ENCODE measurements at places on chromosomes 3 and 15.

GRCh38 chr3:182028081-182028480, 316.4 kb downstream of the SOX2 start:
- no peak for DNase-seq

DNA sequence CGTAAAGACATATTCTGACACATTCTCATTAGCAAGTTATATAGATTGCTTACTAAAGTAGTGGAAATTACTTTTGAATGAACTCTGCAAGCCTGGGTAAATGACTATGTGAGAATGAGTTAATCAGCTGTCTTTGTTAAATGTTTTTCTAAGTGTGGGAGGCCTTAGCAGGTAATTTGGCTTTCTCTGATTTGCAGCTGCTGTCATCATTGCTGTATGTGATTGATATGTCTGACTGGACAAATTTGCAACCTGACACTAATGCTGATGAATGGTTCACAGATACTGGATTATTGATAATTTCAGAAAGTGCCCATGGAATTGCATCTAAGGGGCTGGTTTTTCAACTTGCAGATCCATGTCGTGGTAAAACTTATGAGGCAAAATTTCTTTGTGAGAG, 372.2 kb upstream of the SGO1 start:
- DNase-seq, result no peak

GRCh38 chr3:127549826-127550467, 40.6 kb downstream of the TPRA1 start:
- DNase-seq, result no peak

- no peak for DNase-seq
Observed at GRCh38 chr15:58710701-58711100, 38.8 kb downstream of the ADAM10 start.

GRCh38 chr3:58325525-58325992, 7.1 kb upstream of the PXK start:
- no peak for DNase-seq

GRCh38 chr15:39553947-39554693, 26.8 kb upstream of the THBS1 start:
- DNase-seq, result no peak

DNA sequence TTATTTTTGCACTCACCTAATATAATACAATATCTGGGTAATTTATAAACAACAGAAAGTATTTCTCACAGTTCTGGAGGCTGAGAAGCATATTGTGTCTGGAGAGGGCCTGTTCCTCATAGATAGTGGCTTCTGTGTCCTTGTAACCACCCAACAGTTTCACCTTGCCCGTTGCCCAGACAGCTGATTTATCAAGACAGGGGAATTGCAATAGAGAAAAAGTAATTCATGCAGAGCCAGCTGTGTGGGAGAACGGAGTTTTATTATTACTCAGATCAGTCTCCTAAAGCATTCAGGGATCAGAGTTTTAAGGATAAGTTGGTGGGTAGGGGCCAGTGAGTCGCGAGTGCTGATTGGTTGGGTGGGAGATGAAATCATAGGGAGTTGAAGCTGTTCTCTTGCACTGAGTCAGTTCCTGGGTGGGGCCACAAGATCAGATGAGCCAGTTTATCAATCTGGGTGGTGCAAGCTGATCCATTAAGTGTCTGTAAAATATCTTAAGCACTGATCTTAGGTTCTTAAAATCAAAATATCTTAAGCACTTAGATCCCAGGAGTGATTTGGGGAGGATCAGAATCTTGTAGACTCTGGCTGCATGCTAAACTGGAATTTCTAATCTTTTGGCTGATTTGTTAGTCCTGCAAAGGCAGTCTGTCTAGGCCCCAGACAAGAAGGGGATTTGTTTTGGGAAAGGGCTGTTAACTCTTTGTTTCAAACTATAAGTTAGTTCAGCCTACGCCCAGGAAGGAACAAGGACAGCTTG, 33.9 kb upstream of the C15orf39 start:
- DNase-seq, result peak; percentile 55

DNA sequence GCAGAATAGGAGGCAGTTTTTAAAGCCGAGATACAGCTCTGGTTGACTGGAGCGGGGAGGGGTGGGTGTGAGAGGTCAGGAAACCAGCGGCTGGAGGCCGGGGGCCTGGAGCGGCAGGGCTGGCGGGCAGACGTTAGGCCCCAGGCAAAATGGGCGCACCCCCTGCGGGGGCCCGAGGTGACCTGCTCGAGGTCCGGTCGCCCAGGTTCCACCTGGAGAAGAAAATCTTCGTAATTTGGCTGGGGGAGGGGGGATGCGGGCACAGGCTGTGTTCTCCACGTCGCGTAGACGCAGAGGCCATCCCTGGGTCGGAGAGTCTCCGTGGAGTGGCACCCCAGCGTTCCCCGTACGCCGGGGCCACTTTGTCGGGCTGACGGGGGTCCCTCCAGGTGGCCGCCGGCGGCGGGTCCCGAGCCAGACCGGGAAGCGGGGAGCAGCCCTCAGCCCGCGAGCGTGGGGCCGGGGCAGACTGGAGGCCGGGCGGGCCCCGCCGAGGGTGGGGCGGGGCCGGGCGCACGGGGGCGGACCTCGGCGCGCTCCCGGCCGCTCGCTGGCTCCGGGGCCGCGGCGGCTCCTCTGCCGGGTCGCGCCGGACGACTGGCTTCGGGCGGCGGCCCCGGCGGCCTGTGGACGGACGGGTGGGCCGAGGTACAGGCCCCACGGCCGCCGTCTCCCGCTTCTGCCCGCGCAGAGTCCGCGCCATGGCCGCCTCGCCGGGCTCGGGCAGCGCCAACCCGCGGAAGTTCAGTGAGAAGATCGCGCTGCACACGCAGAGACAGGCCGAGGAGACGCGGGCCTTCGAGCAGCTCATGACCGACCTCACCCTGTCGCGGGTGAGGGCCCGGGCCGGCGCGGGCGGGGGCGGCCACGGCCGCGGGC, at the start of gene CRTC3:
CRTC3 (plus strand) TSS at position 553 of the 879 bp plus-strand sequence; CDS start at position 702, 149 bp downstream.
- DNase-seq, result peak; percentile 58

- DNase-seq, result no peak
Observed at GRCh38 chr3:96182756-96183155, 631.6 kb upstream of the EPHA6 start.

DNA sequence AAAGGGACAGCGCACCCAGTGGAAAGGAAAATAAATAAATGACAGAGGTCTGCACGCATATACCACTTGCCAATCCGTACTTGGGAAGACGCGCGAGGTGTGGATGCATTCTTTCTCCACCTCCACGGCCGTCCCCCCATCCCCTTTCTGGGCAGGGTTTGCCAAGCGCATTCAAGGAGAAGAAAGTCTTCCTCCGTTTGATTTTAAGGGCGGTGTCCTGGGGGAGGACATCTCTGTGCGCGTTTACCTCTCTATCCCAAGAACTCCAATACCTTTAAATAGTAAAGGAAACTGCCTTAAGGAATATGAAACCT, 576 bp upstream of the MB21D2 start:
- no peak for DNase-seq

DNA sequence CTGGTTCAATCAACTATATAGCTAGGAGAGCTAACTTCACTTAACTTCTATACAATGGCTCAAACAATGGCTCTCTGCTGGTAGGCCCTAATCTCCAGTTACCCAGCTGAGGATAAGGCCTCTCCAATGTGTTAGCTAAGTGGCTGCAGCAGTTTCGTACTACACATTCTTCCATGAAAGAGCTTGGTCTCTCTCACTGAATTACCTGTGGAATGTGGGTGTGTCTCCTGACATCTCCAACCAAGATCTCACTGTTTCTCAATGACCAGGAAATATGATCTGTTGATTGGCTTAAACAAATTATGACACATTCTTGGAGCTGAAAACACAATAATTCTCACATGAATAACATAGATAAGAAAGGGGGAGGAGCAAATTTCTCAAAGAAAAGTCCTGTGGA, 169.8 kb upstream of the ROBO1 start:
- peak; percentile 7 for DNase-seq

- no peak for DNase-seq
Observed at GRCh38 chr3:26346497-26346896, 276.1 kb upstream of the LRRC3B start.

DNA sequence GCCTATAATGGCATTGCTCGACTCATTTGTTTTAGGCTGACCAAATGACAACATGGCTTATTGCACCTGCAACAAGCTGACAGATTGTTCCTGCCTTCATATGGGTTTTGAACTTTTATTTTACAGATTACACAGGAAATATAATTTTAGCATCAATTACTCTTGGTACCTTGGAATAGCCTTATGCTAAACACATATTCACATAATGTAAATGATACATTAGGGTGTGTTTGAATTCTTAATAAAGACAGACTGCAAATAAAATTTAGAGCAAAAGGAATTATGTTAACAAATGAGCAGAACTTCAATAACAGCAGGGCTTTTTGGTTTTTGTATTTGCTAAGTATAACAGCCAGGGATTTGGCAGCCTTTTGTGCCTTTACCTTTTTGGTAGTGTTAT, 51.9 kb upstream of the TMC3 start:
- DNase-seq, result no peak

DNA sequence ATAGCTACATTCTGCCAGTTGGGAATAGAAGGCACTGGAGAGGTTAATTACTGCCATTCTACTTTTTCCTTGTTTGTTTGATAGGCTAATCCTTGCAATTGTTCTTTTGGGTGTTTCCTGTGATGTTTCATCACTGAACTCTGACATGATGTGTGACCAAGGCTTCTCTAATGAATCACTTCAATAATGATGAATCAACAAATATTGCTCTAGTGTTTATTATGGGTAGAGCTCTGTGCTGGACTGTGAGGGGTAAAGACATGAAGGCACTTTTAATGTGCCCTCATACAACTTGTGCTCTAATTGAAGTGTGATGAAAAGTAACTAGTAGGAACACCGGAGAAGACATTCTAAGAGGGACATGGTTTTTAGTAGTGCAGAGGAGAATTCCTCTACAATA, 233.6 kb downstream of the WDR72 start:
- DNase-seq, result no peak

GRCh38 chr3:30549600-30549999, 56.8 kb upstream of the TGFBR2 start:
- no peak for DNase-seq

DNA sequence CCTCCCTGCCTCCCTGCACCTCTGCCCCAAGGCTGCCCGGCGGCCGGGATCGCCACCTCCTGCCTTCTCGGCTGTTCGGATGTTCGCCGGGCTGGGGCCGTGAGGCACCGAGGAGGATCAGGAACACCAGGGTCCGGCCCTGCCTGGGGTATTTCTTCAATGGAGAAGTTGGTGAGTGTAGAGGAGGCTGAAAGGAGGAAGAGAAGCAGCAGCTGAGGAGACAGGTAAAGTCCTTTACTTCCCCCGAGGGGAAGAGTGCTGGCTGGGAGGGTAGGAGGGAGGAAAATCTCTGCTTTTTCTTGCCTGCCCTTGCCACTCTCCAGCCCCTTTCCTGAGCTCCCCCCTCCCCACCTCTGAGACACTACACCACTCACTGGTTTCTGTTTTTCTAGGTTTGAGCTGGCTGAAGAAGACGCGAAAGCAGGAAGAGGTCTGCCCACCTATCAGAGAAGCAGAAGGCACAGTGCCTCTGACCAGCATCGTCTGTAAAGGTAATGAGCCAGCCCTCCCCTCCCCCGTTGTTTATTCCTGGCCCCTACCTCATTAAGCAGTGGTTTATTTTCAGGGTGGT, 519 bp downstream of the ASB7 start:
- DNase-seq, result peak; percentile 9

- DNase-seq, result peak; percentile 23
Observed at GRCh38 chr3:149771652-149772271, 19.5 kb upstream of the COMMD2 start.

GRCh38 chr3:11917051-11917450, 70.4 kb upstream of the TAMM41 start:
- no peak for DNase-seq

- DNase-seq, result no peak
Observed at GRCh38 chr15:60223176-60223575, 174.6 kb downstream of the ANXA2 start.

GRCh38 chr3:94961423-94962100, 898.7 kb downstream of the NSUN3 start:
- DNase-seq, result no peak

DNA sequence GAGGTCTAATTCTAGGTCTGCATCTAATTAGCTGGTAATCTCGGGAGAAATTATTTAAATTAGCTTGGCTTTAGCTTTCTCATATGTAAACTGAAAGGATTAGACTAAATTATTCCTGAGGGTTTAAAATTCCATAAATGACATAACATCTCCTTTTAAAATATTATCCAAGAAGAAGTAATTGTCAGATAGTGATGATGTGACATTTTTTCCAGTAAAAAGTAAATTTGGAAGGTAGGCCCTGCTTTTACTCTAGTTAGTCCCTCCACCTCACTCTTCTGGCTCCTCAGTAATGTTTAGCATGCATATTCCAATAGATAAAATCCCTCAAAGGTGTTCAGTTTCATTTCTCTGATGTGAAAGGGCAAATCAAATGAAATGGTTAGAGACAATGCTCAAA, 215.7 kb downstream of the FHIT start:
- DNase-seq, result no peak

- no peak for DNase-seq
Observed at GRCh38 chr3:77915336-77915735, 875.4 kb downstream of the ROBO2 start.

- DNase-seq, result no peak
Observed at GRCh38 chr15:67093504-67093862, 28.1 kb downstream of the SMAD3 start.

- DNase-seq, result no peak
Observed at GRCh38 chr3:195544634-195545033, 1.5 kb upstream of the PPP1R2 start.
